ENCODE measurements at places on chromosomes 4 and X. TPM values are rescaled to one million over a fixed set of nuclear protein-coding genes. Genes with fewer than 3 reads are reported as not detected.

Gene HTRA3
- polyA plus RNA-seq, result 60.8 TPM

Gene F8A3
- polyA plus RNA-seq, result 5.3 TPM

Gene STAP1
- not detected for polyA plus RNA-seq

Gene ASMT
- 0.89 TPM for polyA plus RNA-seq

Gene PPEF1
- polyA plus RNA-seq, result 0.45 TPM

Gene VSIG4
- polyA plus RNA-seq, result 14.1 TPM

Gene POLA1
- polyA plus RNA-seq, result 13.4 TPM

Gene KLHL8
- polyA plus RNA-seq, result 10.4 TPM

Gene TMEM144
- polyA plus RNA-seq, result 2.4 TPM

Gene CT45A1
- not detected for polyA plus RNA-seq

Gene SATL1
- 0.31 TPM for polyA plus RNA-seq

Gene MGAT4D
- polyA plus RNA-seq, result not detected

Gene NHS
- 1.4 TPM for polyA plus RNA-seq

Gene TECRL
- polyA plus RNA-seq, result 29.8 TPM

Gene FAM9C
- polyA plus RNA-seq, result 0.29 TPM

Gene BMX
- 2.3 TPM for polyA plus RNA-seq

Gene CASP3
- polyA plus RNA-seq, result 41.7 TPM

Gene FOXR2
- polyA plus RNA-seq, result not detected

Gene RENBP
- polyA plus RNA-seq, result 3.2 TPM

Gene EDA
- polyA plus RNA-seq, result 21.9 TPM

Gene TXK
- 0.72 TPM for polyA plus RNA-seq

Gene NOP14
- 23.0 TPM for polyA plus RNA-seq

Gene TCEAL7
- polyA plus RNA-seq, result 202 TPM

Gene FGD1
- 24.8 TPM for polyA plus RNA-seq

Gene MFAP3L
- polyA plus RNA-seq, result 1.8 TPM

Gene RAB40AL
- polyA plus RNA-seq, result 0.20 TPM
